Substantia nigra (tissue), 51 donors: ENCODE measurements at places on chromosomes 13 and 19.

DNA sequence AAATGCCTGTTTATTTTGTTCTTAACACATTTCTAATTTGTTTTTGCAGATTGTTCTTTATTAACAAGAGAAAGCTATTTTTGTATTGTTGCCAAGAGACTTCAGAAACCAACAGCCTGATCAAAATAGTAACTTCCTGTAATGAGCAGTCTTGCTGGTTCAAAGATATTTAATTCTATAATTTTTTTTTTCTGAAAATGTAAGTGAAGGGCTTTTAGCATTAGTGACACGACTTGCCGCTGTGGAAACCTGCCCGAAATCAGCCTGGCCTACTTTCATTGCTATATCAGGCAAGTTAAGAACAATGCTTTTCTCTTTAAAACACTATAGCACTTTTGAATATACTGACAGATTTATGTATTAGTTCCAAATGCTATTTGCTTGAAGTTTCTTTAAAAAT is 374.3 kb downstream of the EFNB2 start:
- DNase-seq: no peak

- no peak for DNase-seq
Observed at GRCh38 chr13:73618275-73618865, 515.8 kb downstream of the KLF12 start.

DNA sequence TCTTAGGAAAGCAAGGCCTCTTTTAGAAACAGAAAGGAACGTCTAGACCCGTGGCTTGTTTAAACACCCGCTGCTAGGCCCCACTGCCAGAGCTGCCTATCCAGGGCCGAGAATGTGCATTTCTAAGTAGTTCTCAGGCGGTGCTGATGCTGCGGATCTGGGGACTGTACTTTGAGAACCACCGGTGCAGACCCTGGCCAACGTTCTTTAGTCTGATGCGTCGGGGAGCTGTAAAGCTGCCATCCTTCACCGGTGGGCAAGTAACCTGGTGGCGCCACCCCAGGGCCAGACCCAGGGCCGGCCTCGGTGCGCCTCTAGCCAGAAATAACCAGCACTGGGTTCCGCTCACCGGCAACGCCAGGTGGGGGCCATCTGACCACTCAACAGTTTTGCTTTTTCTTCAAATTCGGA is 47.1 kb downstream of the TGDS start:
- DNase-seq: peak; percentile 75

- DNase-seq: peak; percentile 74
Observed at GRCh38 chr19:7652061-7652641, 15.2 kb downstream of the STXBP2 start.

DNA sequence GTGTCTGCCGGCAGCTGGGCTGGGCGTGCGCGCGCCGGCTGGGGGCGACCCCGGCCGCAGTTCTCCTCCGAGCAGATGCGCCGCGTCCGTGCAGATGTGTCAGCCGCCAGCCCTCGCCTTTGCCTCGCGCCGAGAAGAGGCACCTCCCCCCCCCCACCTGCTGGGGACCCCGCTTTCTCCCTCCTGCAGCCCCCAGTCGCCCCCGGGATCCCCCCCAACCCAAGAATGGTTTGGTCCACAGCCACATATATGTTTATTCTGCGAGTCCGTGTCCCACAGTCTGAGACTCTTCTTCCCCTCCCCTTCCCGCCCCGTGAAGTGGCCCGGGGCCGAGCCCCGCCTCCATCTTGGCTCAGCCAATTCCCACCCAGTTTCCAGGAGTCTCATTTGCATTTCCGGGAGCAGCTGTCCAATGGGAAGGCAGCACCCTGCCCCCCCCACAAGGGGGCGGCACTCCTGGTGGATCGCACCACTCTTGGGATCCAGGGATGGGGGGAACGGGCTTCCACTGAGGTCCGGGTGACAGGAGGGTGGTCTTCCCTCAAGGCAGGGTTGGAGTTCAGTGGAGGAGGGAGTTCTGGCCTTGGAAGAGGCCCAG is 8.6 kb downstream of the ISOC2 start:
- peak; percentile 92 for DNase-seq

GRCh38 chr13:77554069-77554468 is 18.6 kb downstream of the SCEL start:
- DNase-seq: no peak

GRCh38 chr13:65921933-65922332 is 1308.2 kb downstream of the PCDH9 start:
- no peak for DNase-seq

GRCh38 chr13:113561417-113562084 is 23.0 kb upstream of the TFDP1 start:
- DNase-seq: no peak

- no peak for DNase-seq
Observed at GRCh38 chr19:8323781-8324185, 2.5 kb downstream of the RPS28 start.

DNA sequence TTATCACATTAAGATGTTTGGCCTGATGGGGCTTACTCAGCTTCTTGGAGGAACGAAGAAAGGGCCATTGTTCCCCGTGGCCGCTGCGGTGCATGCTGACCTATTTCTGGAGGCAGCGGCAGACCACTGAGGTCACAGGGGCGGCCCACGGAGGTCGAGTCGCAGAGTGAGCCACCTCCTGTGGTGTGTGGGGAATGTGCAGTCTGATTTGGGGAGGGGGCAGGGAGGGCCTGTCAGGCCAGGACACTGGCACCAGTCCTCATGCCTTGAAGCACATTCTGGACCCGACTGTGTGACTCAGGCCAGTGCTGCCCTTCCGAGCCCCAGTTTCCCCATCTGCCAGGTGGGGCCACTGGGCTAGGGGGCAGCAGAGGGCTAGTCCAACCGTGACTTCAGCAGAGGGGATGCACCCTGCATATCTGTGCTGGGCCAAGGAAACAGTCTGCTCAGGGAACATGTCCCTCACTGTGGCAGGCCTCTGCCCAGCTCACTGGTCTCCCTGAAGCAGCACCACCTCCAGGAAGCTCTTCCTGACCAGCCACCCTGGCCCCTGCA is 6.3 kb downstream of the SLC7A10 start:
- no peak for DNase-seq

- no peak for DNase-seq
Observed at GRCh38 chr19:29375429-29376119, 150.2 kb upstream of the VSTM2B start.

DNA sequence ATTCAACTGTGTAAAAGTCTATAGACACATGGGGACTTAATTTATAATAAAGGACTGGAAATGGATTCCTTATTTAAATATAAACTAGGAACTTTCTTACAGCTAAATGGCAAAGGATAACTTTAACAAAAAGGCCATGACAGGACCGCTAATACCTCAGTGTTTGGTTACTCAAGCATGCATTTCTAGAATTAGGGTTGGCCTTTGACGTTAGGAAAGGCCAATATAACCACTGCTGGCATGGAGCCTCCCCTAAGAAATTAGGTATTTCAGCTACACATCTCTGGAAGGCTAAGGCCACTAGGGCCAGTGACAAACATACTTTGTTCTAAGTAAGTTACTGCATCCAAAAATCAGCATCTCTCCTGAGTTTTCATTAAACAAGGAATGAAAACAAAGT is 9.3 kb downstream of the PEG3 start:
- no peak for DNase-seq

GRCh38 chr19:53333463-53334449 is at the start of gene ZNF845:
ZNF845 (plus strand) TSS chr19:53333749; CDS start chr19:53341308, 7,559 bp downstream.
- DNase-seq: peak; percentile 77

DNA sequence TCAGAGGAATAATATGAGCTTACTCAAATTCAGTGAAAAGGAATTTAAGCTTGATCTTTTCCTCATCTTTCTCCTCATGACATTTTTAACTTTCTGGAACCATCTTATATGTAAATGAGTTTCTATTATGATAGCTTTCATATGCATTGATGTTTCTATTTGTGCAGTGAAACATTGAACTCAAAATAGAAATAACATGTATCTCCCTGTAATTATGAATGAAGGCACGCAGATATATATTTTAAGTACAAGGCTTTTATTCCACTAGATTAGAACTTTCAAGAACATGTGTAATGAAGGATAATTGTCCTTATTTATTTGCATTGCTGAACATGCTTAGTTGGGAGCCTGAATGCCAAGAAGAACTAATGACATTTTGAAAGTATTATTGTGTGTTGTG is 1391.7 kb upstream of the MIR17HG start:
- DNase-seq: no peak

- DNase-seq: peak; percentile 17
Observed at GRCh38 chr19:41531438-41532311, 44.3 kb upstream of the CEACAM21 start.

- no peak for DNase-seq
Observed at GRCh38 chr13:82294226-82294625, 1588.0 kb downstream of the SLITRK1 start.

DNA sequence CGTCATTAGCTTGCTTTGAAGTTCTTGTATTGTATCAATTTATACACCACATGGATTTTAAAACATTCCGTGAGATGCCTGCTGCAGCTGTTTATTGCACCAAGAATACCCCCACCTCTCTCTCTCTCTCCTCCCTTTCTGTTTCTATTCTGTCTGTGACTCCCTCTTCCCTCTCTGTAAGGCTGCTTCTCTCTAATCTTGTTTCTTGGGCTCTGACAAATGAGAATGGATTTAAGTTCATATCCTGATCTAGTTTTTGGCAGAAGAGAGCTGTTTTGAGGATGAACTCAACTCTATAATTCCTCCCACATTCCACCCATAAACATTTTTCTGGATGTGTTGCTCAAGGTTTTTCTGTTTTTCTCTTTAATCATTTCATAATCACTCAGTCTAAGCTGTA is 144.3 kb upstream of the FRY start:
- no peak for DNase-seq

- DNase-seq: no peak
Observed at GRCh38 chr19:29858621-29859020, 46.8 kb downstream of the CCNE1 start.

DNA sequence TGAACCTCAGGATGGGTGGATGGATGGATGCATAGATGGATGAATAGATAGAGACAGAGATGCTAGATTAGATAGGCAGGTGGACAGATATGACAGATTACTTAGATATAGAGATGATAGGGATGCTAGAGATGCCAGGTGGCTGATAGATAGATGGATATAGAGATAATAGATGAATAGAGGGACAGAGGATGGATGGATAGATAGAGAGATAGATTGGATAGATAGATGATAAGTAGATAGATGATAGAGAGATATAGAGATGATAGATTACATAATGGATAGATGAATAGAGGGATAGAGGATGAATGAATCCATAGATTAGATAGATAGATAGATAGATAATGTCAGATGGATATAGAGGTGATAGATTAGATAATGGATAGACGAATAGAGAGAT is 88.4 kb upstream of the TM9SF2 start:
- DNase-seq: no peak

- no peak for DNase-seq
Observed at GRCh38 chr13:100381595-100382224, 206.9 kb downstream of the GGACT start.

- no peak for DNase-seq
Observed at GRCh38 chr13:111317042-111317550, 3.3 kb upstream of the TEX29 start.

- DNase-seq: no peak
Observed at GRCh38 chr13:23367907-23368306, 65.6 kb downstream of the SACS start.

GRCh38 chr19:35476149-35476548 is 14.1 kb downstream of the KRTDAP start:
- no peak for DNase-seq

DNA sequence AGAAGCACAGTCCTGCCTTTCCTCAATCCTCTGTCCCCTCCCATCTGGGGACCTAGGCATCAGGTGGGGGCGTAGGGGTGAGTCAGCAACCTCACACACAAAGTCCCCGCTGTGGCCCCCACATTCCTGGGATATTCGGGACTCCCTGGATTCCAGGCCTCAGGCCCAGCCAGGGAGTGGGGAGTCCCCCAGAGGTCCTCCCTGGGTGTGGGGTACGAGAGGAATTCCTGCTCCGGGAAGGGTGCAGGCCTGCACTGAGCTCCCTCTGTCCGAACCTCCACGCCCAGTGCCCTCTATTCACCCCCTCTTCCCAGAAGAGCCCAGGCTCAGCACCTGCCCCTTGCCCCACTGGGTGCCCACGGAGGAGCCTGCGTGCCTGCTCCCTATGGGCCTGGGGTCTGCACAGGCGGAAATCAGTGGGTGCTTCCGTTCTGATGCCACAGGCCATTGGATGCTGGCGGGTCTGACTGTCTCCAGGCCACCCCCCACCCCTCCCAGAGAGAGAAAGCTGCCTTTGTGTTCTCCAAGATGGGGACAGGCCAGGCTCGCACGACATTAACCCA is 3.4 kb downstream of the CADM4 start:
- DNase-seq: peak; percentile 57

DNA sequence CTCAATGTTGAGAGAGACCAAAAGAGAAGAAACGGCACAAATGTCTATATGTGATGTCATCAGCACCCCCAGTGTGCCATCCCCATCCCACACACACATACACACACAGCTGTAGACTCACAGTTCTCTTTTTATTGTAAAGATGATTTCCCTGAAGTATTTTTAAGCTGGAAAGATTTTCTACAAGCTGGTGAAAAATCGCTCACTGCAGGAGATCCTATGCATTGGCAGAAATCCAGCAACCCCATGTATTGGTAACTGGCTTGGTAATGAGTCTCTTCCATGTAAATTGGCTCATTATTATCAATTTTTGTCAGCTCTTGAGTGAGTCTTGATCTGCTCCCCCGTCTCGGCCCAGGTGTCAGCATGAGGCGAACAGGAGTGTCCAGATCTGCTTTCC is 107.1 kb upstream of the UQCRFS1 start:
- DNase-seq: no peak
